ENCODE measurements at places on chromosomes 3 and 15.

DNA sequence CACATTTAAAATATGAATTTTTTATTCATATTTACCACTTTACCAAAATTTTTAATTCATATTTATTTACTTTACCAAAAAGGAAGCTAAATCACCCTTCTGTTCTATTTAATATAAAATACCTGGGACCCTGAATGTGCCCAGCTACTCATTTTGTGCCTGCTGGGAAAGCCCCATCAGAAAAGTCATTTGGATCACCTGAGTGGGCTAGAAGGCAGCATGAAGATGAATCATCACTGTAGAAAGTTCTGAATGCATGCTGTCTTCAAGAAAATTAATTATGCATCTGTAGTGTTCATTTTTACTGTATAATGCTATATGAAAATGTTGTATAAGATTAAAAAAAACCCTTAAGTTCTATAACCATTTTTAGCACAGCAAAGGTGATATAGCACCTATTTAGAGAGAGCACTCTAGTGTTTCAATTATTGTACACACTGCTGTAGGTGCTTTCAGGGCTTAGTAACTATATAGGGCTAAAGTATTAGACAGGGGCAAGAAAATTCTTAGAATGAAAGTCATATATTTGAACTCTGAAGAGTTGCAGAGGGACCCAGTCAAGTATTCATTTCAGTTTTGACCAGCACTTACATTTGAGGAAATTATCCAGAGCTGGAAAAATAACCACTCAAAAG, 175.1 kb downstream of the NFKBIZ start:
- DNase-seq = no peak

DNA sequence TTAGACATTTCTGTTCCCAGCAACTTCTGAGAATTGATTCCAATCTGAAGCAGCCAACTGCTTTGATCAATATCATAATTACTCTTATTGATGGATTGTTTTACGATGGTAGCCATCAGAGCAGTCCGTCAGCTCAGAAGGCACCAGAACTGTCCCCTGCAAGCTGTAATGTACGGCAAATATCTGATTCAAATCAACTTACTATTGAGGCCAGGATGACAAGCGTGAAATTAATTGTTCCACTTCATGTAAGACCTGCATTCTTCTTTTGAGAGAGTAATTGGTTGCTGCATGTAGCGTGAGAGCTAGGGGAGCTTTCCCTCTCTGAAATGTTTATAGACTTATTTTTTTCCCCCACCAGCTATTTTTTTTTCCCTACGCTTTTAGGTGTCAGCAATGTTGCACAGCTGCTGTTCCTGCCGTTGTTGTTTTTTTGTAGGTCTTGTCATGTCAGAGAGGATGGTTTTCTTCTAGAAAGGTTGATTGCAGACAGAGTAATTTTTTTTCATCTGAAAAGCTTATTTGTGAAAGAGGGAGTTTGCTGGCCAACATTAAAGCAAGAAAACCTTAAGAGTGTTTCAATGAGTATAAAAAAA, 134.9 kb downstream of the CACNA2D3 start:
- no peak for DNase-seq

DNA sequence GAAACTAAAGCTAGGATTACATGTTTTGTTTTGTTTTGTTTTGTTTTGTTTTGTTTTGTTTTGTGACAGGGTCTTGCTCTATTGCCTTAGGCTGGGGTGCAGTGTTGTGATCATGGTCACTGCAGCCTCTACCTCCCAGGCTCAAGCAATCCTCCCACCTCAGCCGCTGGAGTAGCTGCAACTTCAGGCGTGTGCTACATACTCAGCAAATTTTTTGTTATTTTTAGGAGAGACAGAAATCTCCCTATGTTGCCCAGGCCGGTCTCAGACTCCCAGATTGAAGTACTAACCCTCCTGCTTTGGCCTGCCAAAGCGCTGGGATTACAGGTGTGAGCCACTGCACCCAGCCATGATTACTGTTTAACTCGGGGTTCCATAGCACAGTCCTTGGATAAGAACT, 50.7 kb downstream of the LRCH3 start:
- DNase-seq = no peak

- peak; percentile 44 for DNase-seq
These were observed 563 bp downstream of the ARL6IP5 start for GRCh38 chr3:69085168-69085832.

DNA sequence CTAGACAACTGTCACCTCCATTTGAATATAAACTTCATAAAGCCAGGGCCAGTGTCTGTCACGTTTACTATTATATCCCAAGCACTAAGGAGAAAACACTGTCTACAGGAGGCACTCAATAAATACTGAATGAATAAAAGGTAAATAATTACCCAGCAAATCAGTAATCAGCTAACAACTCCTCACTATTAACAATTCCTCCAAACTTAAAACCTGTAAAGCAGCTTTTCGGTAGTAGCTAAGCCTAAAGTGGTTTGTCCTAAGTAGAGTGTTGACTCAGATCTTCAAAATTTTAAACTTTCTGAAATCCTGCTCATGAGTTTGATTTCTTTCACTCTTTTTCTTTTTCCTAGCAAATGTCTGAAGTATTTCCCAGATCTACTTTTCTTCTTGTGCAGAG, 39.9 kb downstream of the C3orf80 start:
- no peak for DNase-seq

DNA sequence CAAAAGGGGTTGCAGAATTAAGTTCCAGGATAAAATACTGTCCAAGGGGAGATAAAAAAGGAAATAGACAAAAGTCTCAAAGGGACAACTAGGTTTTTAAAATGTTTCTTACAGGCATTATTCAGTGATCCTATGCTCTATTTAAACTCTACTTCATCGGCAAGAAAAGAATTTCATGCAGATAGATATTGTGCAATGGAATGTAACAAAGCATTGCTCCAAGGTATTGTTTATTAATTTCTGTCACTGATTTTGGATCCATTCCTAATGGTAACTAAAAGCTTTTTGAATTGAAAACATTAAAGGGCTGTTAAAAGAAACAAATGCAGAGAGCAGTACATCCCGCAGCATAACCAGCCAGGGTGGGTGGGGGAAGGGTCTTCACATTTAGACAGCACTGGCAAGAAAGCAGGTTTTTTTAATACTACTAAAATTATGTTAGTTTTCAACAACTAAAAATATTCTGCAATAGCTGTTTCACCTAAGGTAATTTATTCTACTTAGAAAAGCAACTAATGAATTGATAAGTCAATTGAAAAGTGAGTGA, 82.9 kb downstream of the THBS1 start:
- DNase-seq = peak; percentile 20

DNA sequence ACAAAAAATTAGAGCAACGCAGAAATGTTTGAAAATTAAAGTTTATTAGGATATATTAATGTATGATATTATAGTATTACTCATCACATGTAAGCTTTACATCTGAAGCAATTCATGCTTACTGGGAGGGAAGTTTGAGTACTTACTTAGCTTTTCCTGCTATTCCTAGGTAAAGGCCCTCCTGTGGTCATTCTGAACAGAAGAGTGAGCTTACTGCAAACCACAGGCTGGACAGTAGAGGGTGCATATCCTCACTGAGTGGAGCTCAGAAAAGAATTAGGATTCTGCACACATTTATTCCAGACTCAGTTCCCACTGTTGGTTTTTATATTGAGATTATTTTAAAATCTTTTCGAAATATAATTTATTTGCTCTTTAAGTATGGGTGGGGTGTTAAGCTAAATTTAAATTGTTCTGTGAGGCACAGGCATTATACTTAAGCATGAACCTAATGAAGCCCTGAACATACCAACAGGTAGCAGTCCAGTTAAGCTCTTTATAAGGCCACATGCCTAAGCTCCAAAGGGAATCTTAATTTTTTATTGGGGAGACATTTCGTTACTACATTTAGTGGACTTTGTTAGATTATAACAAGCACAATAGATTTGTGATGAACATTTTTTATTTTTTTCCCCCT, 10.2 kb downstream of the MRPS22 start:
- peak; percentile 64 for DNase-seq

DNA sequence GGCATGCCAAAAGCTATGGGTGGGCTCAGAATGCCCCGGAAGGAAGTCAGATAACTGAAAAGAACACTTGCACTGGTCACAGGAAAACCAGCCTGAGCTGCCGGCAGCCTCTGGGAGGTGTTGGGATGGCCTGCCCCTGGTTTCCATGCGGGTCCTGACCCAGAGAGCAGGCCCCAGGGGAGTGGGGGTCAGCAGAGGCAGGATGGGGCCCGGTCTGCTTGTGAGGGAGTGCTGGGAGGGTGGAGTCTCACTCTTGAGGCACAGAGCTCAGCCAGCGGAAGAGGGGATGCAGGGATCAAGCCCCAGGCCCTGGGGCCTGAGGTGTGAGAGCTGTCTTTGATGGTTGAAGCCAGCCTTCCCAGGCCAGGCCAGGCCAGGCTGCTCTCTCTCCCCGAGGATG, 2.4 kb upstream of the RPUSD3 start:
- DNase-seq = no peak

- no peak for DNase-seq
These were observed 120.9 kb upstream of the PDZRN3 start for GRCh38 chr3:73745526-73746191.

GRCh38 chr15:40358471-40359353, 693 bp downstream of the DISP2 start:
- DNase-seq = peak; percentile 17

DNA sequence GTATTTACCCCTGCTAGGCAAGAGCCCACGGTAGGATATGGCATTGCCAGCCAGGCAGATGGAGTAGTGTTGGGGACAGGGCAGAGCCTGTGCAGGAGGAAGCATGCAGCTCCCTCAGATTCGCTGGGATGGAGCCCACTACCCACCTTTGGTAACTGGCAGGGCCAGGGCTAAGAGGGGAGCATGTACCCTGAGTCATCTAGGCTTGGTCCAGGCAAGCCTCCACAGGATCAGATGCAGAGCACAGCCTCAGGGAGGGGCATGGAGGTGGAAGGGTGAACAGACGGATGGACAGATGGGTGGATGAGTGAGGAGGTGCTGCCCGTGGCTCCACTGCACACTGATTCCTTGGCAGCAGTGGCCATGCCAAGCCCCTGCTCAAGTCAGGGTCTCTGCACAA, 33.0 kb downstream of the IL20RB start:
- no peak for DNase-seq

GRCh38 chr3:52094571-52095485, 38.5 kb upstream of the DUSP7 start:
- no peak for DNase-seq

DNA sequence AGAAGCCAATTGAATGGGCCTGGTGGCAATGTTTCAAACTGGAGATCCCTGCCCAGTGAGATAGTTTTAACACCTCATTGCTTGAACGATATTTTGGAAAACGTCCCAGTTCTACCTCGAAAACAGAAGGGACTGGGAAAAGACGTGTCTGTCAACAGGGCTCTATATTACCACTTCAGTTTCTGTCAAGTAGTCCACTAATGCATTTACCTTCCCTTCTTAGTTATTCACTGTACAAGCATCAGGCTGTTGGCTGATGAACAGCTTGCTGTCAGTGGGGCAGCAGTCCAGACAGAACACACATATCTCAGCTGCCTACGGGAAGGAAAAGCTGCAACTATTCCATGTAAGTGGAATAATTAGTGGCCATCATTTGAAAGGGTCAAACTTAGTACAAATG, 794.7 kb upstream of the GBE1 start:
- no peak for DNase-seq

DNA sequence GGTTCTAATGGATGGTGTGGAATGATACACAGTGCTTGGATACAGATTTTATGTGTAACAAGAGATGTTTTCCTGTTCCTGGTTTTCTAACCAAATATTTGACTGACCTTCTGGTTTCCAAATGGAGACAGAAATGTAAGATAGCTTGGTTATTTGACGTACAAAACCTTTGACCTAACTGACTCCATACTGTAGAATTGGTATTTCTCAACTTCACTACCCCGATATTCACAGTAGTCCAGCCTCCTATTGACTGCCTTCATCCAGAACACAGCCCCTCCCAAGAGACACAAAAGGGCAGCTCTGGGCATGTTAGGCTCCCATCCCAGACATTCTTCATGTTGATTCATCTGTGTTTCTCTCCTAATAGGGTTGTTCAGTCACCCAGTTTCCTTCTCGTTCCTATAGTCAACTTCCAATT, 33.4 kb downstream of the MYO1E start:
- DNase-seq = peak; percentile 68

DNA sequence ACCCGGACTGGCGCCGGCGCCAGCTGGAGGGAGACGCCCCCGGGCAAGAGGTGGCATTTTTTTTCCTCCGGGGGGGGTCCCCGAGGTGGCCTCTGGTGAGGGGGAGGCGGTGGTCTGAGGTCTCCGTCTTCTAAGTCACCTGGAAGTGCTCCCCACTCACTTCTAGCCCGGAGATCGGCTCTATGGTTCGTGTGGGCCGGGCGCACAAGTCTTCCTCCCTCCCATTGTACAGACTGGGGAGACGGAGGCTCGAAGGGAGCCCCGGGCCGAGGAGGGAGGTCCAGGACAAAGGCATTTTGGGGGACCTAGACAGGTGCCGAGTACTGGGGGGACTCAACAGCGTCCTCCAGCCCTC, 4.4 kb downstream of the GATA2 start:
- no peak for DNase-seq

DNA sequence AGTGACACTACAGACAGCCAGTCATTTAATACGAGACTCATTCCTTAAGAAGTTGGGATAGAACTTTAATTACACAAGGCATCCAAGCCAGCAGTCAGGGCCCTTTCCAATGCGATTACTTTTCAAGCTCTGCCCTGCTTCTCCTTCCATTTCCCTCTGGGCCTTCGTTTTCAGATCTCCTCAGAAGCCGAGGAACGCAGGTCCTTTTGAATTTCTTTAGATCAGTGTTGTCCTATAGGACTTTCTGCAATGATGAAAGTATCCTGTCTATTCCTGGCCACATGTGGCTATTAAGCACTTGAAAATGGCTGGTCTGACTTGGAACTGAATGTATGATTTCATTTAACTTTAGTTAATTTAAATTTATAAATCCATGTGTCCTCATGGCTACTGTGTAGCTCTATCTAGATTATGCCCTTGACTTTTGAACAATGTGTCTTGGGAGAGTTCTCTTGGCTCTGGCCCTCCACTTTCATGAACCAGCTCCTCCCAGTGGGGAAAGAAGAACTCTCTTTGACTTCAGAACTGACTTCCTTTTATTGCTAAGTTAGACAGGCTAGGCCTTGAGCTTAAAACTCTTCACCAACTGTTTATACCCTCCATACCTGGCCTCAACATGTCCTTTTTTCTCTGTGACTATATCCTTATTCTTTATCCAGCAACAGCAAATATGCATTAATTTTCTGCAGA, 22.6 kb downstream of the TGFBR2 start:
- no peak for DNase-seq

DNA sequence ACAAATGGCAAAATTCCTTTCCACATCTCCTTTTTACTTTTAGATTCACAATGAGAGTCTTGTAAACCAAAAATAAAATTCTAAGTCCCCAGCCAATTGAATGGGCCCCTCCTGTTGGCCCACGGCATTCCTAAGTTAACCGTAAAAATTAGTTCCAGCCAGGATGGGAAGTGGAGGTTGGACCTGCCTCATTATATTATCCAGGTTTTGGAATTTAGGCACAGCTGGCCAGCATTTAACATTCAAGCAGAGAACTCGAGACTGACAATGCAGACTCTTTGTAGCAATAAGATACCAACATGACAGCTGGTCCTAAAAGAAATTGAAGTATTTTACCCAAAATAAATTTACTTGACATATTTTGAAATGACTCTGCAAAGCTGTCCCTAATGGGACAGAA, 321.0 kb upstream of the NAALADL2 start:
- DNase-seq = no peak

Measured in GM03348 (cell line).